Activated naive CD4-positive, alpha-beta T cell (primary cell): ENCODE measurements at places on chromosomes 3 and 15.

- no peak for DNase-seq
These were observed 410.5 kb downstream of the LSAMP start for GRCh38 chr3:116034794-116035193.

- DNase-seq, result no peak
These were observed 342.2 kb downstream of the NLGN1 start for GRCh38 chr3:173739726-173740125.

- no peak for DNase-seq
These were observed 74.8 kb downstream of the AQP9 start for GRCh38 chr15:58212909-58213526.

- DNase-seq, result no peak
These were observed 17.7 kb upstream of the OCA2 start for GRCh38 chr15:28116521-28117431.

DNA sequence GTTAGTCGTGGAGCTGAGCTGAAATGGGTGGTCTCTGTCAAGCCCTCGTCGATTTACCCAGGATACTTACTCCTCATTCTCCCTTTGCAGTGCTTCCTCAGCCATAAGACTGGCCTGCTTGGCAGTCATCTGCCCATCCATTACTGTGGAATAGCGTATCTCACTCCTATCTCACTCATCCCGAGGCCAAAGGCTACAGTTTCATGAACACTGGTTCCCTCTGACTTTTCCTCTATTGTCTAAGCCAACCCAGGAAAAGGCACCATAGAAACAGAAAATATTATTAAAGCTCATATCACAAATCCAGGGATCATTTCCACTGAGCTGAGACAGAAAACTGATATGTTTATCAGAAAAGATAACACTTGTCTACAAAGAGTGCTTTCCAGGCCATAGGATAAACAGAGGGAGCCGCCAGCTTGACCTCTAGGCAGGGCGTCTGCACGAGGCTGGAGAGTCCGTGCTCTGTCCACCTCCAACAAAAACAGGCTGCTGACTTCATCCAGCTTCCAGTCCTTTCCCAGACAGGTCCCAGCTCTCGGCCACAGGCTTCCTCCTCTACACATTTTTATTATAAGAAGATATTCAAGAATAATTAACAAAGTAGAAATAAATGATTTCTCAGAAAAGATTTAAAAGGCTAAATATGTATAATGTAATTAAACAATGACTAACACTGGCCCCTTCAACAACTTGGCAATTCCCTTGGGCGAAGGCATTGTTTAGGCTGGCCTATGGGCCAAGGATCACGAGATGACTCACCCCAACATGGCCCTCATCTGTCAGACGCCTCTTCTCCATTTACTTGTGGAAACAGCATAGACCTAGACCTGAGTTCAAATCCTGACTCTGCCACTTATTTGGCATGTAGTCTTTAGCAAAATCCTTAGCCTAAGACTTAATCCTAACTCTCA, 27.4 kb upstream of the BOC start:
- no peak for DNase-seq
